Stimulated activated CD4-positive, alpha-beta T cell treated with anti-CD3 and anti-CD28 coated beads, Interleukin-12 subunit alpha, Interleukin-12 subunit beta, amount 100 ng/mL, for 24 hours (primary cell): ENCODE measurements at places on chromosomes 7 and 10.

DNA sequence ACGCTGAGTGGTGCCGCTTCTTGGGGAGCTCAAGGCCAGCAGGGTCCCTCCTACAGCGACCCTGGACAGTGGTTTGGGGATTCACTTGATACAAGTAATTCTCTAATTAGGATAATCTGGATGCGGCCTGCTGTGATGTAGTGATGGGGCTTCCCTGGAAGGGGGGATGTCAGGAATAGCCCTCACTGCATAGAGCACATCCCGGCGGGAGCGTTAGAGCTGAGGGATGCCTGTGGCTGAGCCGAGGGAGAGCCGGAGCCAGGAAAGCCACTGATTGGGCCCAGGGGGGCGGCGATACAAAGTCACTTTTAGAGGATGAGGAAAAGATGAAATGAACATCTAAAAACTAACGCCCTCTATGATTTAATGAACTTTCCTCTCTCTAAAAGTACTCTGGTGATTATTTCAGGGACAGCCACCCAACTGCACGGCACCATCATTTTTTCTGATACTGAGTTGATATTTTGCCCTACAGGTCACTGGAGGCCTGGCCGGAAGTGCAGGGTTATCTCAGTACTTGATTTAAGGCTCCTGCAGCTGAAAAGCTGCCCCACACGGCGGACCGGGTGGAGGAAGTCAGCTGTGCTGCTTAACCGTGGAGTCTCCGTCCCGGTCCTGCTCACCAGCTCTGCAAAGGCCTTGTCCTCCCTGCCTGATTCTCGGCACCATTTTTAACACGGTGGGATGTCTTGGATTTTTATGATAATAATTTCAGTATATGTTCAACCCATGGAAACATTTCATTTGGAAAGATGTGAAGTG, 518.8 kb downstream of the DNAJB6 start:
- DNase-seq = no peak

- DNase-seq = no peak
These were observed 1.7 kb downstream of the PGAM1 start for GRCh38 chr10:97427571-97428179.

GRCh38 chr7:57308631-57309408, 141.2 kb upstream of the ZNF716 start:
- no peak for DNase-seq

DNA sequence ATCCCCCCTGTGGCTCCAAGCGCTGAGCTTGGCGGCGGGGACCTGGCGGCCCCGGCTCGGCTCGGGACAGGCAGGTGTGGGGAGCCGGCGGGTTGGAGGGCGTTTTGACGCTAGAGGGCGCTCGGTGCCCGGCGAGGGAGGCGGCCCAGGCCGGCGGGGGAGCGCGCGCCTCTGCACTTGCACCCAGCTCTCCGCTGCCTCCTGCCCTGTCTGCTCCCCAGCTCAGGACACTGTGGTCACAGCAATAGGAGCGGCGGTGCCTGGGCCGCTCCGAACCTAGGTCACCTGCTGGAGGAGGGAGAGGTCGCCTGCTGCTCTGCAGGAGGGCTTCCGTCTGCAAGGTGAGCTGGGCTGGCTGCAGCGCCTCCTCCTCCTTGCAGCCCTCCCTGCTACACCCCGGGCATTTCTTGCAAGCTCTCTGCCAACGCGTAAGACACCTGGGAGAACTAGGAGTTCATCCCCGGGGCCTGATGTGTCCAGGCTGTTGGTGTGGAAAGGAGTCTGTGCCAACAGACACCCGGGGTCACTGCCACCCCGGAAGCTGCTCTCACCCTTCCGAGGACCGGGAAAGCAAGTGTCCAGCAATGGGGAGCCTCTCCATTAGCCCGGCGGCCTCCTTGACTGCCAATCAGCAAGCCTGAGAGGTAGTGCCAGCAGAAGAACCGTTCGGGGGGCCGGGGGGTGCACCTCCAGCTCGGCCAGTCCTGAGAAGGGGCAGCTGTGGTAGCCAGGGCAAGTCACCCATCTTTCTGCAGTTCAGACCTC, 620.4 kb downstream of the GALNT17 start:
- DNase-seq = peak; percentile 33

DNA sequence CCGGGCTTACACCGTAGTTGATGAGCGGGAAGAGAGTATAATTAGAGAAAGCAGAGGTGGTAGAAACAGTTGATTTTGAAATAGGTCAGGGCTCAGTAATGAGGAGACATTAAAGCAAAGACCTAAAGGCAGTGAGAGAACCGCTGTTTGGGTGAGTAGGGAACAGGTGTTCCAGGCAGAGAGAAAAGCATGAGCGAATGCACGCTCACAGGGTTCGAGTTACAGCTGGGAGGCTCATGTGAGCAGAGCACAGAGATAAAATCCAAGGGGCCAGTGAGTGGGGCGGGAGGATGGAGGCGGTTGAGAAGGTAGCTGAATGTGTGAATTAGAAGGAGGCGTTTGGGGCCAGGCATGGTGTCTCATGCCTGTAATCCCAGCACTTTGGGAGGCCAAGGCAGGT, 39.9 kb downstream of the APBB1IP start:
- no peak for DNase-seq

DNA sequence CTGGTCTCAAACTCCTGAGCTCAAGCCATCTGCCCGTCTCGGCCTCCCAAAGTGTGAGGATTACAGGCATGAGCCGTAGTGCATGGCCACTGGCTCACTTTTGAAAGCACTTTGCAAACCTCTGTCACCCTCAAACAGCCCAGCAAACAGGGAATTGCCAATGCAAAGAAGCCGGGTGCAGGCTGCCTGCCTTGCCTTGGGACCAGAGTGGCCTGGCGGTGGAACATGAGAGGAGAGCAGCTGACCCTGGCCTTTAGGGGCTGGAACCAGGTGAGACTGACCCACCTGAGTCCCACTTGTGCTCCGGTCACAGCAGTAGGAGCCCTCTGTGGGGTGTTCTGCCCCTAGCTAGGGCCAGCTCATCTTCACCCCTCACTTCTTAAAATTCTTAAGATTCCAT, 237.1 kb upstream of the GALNT17 start:
- no peak for DNase-seq

GRCh38 chr10:44786286-44786850, 124.8 kb upstream of the TMEM72 start:
- DNase-seq = no peak

DNA sequence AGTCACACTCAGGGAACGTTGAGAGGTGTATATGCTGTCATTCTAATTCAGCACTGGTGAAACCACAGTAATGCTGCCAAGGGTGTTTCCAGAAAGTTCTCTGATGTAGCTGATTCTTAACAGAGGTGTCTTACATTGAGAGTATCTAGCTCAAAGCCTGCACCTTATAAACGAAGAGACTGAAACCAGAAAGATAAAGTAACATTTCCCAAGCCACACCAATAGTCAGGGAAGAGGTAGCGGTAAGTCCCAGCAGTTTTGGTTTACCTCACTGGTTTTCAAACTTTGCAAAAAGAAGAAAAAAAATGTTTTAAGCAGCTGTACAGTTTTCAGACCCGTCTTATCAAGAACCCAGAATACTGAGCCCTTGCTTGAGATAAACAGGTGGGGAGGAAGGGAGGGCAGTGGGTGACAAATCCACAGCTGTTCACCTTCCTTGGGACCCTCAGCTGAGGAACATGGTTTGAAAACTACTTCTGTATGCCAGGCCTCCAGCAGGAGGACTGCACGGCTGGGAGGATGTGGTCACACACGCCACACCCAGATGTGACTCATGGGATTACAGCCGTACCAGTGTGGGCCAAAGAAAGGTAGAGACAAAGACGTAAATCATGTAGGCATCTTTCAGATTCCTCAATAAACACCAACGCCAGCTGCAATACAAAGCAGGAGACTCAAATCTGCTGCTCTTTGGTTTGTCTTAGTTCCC, 63.9 kb upstream of the GSDME start:
- DNase-seq = peak; percentile 57

GRCh38 chr7:2965745-2966270, 77.9 kb downstream of the CARD11 start:
- DNase-seq = no peak

DNA sequence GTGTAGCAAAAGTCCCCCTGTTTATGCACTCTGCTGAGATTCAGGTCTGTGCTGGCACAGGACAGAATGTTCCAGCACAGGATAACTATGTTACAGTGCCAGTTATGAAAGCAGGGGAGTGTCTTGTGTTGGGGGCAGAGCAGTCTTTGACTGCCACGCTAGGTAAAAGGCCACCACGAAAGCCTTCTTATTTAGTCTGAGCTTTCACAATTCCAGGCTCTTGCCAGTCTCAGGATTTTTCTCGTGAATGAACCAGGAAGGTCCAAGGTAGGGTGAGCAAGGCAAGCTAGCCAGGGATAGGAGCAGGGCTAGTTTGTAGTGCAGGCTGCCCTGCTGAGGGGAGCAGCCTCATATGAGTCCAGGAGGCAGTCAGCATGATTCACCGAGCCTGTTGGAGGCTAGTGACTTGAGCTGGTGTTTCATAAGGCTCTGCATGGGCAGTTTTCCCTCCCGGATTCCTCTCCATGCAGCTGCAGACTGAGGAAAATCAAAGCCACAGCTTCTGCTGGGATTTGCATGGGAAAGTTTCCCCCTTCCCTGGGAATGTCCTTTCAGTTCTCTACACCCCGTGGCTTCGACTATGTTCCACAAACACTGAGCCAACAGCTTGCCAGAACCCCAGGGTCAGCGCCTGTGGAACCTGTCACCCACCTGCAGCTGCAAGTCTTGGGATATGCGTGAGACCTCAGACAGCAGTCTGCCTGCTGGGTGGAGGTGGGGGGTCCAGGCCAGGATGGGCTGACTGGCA, 112.3 kb downstream of the JCAD start:
- no peak for DNase-seq

GRCh38 chr7:66558660-66559465, 69.8 kb upstream of the KCTD7 start:
- DNase-seq = no peak
